CD8-positive, alpha-beta T cell (primary cell): ENCODE measurements at places on chromosomes 7 and 10.

GRCh38 chr7:80187279-80187678, 52.6 kb downstream of the GNAI1 start:
- no peak for DNase-seq

DNA sequence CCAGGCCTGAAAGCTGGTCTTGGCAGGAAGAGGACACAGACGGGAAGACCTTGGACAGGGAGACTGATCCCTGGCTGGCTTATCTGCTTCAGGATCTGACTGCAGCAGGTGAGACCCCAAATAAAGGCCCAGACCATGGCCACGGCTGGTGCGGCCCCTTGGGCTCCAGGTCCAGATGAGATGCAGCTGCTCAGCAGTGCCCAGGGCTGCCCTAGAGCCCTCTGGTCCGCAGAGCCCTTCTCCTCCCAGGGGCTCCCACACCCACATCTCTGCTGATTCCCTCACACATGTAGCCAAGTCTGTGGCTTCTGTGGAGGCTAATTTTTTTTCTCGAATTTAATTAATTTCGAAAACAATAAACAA, 46.3 kb downstream of the VIPR2 start:
- DNase-seq: no peak

DNA sequence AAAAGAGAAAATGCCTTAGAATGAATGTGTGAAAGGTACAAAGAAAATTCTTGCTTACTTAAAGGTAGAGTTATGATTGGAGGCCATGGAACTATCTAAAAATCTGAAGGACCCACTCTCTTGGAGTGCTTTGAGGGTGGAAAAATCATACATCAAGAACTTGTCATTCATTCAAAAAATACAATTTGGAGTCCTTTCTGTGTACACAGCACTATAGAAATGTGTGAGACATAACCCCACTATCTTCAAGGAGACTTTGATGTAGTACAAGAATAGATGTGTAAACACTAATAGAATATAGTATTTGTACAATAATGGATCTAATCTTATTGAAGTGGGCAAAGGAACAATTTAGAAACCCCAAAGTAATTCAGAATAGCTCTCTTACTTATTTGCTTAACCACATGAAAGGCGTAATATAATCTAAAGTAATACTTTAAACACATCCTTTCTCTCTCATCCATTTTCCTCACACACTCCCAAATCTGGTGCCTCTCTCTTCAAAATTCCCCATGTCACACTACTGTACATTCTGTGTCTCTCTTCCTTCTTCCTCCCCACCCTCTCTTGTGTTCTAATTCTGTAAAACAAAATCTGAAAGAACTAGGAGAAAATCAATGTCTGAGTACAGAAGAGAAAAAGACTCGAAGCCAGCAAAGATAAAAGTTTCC, 166.7 kb downstream of the DNAJB9 start:
- no peak for DNase-seq

GRCh38 chr7:137820156-137820555, 26.6 kb downstream of the DGKI start:
- DNase-seq: no peak

DNA sequence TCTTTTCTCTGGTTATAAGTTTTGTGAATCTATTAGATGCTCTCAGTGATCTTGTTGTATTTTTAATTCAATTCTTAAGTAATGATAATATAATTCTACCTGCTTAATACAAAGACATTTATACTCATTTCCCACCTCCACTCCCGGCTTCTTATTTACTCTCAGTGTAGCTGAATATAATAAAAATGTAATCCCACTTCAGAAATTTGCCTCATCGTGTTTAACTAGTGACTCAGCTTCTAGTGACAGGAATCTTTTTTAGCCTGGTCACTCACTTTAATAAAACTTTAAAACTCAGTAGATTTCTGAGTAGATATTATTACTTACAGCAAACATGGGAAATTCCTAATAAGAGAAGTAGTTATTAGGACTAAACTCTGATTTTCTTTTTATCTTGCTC, 1506.2 kb upstream of the LRRTM3 start:
- no peak for DNase-seq

DNA sequence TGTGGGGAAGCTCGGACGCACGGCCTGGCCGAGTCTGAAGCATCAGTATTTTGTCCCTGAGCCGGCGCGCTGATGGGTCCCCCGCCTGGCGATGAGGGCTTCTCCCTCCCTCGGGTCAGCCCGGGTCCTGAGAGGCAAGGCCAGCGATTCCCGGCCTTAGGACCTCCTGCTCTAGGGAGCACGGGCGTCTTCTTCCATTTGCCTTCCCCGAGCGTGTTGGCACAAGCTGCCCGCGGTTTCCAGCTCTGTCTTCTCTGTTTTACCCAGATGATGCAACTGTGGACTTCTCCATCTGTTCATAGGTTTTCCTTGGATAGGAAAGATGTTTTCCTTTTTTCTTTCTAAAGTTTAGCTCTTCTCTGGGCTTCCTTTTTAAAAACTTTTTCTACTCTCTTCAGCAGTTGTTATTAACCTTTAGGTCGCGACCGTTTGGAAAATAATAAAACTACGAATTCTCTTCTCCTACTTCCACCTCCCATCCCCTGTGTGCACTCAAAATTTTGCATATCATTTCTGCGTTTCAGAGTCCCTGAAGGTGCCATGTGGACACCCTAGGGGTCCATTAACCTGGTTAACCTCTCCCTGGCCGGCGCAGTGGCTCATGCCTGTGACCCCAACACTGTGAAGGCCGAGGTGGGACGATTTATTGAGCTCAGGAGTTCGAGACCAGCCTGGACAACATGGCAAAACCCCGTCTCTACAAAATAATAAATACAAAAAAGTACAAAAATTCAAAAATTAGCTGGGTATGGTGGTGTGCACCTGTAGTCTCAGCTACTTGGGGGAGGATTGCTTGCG, 1.4 kb upstream of the SLC25A28 start:
- no peak for DNase-seq

- DNase-seq: no peak
Observed at GRCh38 chr7:43530553-43531410, 52.1 kb upstream of the STK17A start.

DNA sequence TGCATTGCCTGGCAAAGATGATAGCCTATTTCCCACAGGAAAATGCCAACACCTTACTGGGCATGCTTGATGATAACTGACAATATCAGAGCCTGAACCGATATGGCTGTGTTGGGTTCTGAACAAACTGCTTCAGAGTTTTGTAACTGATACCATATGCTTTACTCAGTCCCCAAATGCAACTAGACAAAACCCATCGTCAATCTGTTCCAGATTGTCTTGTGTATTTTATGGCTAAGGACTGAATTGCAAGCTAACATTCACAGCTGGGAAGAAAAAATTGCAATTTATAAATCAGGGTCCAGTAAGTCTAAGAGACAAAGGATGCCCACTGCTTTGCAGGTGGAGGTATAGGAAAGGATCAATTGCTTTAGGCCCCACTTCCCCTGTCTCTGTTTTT, 116.8 kb upstream of the WNT16 start:
- no peak for DNase-seq

DNA sequence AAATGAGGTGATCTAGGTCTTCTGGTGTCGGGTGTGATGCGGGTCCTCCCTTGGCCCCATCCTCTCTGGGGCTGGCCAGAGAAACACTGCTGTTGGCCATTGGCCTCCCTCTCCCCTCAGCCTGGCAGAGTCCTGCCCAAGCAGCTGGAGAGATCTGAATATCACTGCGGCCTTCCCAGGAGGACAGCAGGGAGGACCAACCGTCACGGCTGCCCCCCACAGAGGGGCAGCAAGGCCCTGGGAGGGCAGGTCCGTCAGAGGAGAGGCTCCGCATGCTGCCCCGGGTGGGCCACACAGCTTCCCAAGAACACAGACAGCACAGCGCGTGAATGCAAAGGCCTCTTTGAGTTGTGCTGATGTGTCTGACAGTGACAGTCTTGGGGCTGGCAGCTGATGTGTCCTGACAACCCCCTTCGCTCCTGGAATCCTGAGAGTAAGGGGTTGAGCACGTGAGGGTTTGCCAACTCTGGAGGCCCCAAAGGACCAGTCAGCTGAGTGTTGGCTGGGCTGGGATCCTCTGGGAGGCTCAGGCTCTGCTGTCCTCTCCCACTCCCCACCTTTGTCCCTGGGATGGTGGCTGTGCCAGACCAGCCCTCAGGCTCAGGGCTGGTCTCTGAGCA, 132.5 kb upstream of the UNC5B start:
- no peak for DNase-seq

DNA sequence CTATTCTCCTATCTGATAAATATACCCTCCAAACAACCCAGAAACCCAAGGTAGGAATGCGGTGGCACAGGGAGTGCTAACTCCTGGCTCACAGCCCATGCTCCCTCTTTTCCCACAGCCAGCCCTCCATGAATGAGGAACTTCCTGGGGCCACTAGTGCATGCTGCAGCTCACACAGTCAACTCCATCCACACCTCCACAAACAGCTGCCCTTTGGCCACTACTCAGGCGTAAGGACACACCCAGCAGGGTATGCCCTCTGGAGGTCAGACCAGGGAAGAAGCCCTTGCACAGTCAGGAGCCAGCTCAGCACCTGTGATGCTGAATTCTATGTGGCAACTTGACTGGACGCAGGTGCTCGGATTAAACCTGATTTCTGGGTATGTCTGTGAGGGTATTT, 85.2 kb upstream of the PIK3CG start:
- peak; percentile 12 for DNase-seq

- DNase-seq: no peak
Observed at GRCh38 chr7:33191340-33191739, 62.0 kb downstream of the BBS9 start.

- DNase-seq: no peak
Observed at GRCh38 chr7:42193471-42194129, 43.4 kb downstream of the GLI3 start.

DNA sequence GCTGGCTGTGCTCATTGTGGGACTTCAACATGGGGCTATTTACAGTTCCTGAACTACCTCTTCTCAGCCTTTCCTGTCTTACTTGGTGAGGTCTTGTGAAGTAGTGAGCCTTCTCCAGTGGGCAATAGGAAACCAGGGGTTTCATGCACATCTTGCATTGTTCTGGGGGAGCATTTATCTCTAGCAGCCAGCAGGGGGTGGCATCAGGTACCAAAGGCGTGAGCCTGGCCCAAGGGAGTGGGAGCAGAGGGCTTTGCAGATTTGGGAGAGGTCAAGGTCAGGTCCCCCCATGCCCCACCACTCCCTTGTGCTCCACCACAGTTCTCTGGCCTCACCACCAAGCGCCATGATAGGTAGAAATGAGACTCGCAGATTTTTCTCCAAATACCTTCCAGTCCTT, 85.4 kb upstream of the NPTX2 start:
- no peak for DNase-seq

DNA sequence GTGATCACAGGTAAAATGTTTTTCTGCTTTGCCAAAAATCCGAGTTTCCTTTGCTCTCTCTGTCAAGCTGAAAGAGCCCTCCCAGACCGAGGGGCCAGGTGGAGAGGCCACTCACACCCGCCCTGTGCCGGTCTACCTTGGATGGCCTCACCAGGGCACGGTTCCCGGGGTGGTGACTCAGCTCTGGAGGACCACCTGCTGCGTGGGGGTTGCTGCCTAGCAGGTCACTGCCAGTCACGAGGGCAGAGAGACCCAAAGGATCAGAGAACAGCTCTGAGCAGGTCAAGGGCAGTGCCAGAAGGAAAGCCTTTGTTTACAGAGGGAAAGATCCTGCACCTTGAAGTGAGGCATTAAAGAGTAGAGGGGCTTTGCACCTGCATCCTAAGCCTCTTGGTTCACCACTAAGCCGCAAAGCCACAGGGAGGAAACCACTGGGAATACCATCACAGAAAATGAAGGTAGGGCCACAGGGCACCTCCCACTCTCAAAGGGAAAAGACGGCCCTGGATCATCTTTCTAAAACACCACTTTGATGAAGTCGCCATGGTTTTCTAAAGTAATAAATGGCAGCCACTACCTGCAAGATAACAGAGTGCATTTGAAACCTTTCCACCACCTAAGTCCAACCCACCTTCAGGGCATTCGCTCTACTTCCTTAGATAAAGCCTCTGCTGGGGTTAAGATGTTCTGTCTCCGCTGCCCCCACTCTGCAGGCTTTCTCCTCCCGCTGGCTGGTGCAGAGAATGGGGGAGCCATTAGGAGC, 160.3 kb upstream of the KLF14 start:
- no peak for DNase-seq

GRCh38 chr7:15765753-15766152, 79.3 kb upstream of the MEOX2 start:
- no peak for DNase-seq

GRCh38 chr10:63241841-63242281, 108.7 kb downstream of the NRBF2 start:
- DNase-seq: peak; percentile 40

DNA sequence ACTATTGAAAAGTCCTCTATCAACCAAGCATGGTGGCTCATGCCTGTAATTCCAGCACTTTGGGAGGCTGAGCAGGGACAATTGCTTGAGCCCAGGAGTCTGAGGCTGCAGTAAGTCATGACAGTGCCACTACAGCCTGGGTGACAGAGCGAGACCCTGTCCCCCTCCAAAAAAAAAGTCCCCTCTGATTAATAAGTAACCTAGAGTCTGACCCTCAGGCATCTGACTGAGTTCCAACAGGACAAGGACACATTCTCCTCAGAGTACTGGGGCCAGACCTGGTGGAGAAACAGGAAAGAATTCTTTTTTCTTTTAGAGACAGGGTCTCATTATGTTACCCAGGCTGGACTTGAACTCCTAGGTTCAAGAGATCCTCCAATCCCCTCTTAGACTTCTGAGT, 10.0 kb downstream of the MORN4 start:
- no peak for DNase-seq

DNA sequence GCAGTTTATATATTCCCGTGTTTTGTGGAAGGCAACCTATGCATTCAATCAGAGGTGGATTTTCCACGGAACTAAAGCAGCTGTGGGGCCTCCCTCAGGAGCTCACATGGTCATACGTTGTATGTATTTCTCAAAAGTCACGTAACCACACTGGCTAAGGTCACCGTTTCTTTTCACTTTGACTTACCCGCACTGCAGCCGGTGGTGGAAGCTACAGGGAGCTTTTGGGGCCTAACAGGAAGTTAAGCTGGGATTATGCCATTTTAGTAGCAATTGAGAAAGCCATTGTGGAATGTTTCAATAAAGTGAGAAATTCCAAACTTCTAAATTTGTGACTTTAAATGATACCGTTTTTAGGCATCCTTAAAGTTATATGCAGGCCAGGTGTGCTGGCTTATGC, 111.2 kb upstream of the KLF6 start:
- no peak for DNase-seq

DNA sequence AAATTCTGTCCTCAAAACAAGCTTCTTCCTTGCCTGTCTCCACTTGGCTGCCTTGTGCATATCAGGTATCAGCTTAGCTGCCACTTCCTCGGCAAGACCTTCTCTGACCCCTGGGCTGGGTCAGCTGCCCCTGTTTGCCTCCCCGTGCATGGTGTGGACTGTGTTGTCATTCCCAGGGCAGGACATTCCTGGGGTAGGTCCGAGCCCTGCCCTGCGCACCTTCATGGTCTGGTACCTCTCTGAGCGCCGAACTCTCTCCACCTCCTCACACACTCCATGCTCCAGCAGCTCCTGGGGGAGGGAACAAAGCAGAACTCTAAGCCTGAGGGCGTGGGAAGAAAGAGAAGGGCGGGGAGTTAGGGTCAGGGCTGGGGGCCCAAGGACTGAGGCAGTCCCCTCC, 3.8 kb downstream of the POLM start:
- no peak for DNase-seq
